Vagina (tissue), 2 donors: ENCODE measurements at places on chromosomes 11 and 22. TPM values are rescaled to one million over a fixed set of nuclear protein-coding genes. Genes with fewer than 3 reads are reported as not detected.

TANGO2 gene
- 21.4 TPM for total RNA-seq

GRCh38 chr11:9071692-9072091, 19.7 kb downstream of the SCUBE2 start:
- H3K27me3 ChIP-seq: no peaks in the 10 kb centered on the region
- H3K4me1 ChIP-seq: peaks cover 9% of the 10 kb centered on the region
- no peak for DNase-seq
- H3K27ac ChIP-seq: no peak overlapping the region
- no peak overlapping the region for H3K4me3 ChIP-seq

DNA sequence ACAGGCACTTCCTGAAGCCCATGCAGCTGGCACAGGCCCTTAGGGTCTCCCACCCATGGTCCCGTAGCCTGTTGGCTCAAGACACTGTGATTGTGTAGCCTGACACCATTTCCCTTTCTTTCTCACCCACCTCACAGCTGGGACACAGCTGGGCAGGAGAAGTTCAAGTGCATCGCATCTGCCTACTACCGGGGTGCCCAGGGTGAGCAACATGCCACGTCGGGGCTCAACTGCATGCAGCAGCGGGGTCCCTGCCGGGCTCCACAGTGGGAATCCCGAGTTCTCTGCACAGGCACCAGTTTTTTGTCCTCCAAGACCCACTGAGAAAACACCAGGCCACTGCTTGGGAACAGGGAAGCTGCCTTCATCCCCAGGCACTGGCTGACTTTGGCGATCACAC, 10.6 kb downstream of the RAB36 start:
- H3K36me3 ChIP-seq: no peaks in the 10 kb centered on the region
- no peak overlapping the region for H3K27ac ChIP-seq
- no peaks in the 10 kb centered on the region for H3K4me1 ChIP-seq
- no peak overlapping the region for H3K4me3 ChIP-seq

NLRP14 gene
- not detected for total RNA-seq

DNA sequence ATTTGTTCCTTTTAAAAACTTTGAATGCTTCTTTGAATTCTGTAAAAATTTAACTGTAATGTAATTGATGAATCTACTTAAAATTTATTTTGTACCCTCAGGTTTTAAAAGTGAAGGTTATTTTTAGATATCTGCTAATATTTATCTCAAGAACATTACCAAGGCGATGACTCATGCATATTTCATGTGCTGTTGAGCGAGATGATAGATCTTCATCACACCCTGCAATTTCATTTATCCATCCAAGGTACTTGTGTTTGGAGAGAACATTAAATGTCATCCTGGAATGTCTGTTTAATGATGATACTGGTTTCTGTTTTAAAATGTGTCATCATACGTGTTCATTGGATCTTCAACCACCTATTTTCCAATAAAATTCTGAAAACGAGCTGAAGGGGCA, 6.7 kb upstream of the OOSP4A start:
- H3K4me1 ChIP-seq: no peaks in the 10 kb centered on the region
- H3K36me3 ChIP-seq: no peaks in the 10 kb centered on the region
- DNase-seq: no peak
- no peak overlapping the region for H3K4me3 ChIP-seq

- H3K27ac ChIP-seq: no peak overlapping the region
- no peaks in the 10 kb centered on the region for H3K27me3 ChIP-seq
- H3K4me3 ChIP-seq: no peak overlapping the region
- no peak for DNase-seq
Measured at GRCh38 chr11:45895553-45896259, 10.3 kb downstream of the MAPK8IP1 start.

- peaks cover 37% of the 10 kb centered on the region for H3K4me1 ChIP-seq
- peak overlapping the region; percentile 88 for H3K4me3 ChIP-seq
- H3K27ac ChIP-seq: peak overlapping the region; percentile 95
- H3K36me3 ChIP-seq: no peaks in the 10 kb centered on the region
Measured at GRCh38 chr22:36027935-36028645, 534 bp downstream of the RBFOX2 start.

GRCh38 chr11:29530961-29531360, 485.9 kb downstream of the KCNA4 start:
- DNase-seq: no peak
- H3K4me3 ChIP-seq: no peak overlapping the region
- H3K4me1 ChIP-seq: no peaks in the 10 kb centered on the region
- H3K36me3 ChIP-seq: no peaks in the 10 kb centered on the region
- H3K27me3 ChIP-seq: no peaks in the 10 kb centered on the region
- H3K27ac ChIP-seq: no peak overlapping the region

GRCh38 chr11:77409046-77409445, 64.8 kb downstream of the PAK1 start:
- no peak overlapping the region for H3K4me3 ChIP-seq
- H3K27me3 ChIP-seq: no peaks in the 10 kb centered on the region
- H3K36me3 ChIP-seq: no peaks in the 10 kb centered on the region
- H3K4me1 ChIP-seq: peaks cover 38% of the 10 kb centered on the region

DNA sequence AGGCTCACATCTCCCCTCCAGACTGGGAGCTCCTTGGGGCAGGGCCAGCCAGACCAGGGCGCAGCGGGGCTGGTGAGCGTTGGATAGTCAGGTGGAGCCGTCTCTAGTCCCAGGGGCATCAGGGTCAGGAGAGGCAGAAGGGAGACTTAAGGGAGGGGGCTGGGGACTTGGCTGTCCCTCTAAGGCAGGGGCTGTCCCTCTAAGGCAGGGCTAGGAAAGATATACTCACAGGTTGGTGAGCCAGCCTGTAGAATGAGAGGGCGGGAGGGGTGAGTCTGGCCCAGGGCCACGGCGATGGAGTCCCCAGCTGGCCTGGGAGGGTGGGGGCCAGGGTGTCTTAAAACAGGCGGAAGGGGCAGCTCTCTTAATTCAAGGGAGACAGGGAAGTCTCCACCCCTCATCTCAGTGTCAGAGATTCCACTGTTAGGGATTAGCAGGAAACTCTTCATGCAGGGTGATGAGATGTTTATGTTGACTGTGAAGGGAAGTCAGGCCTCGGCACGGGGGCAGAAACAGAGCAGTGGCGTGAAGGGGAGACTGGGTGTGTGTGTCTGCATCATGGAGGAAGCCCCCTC, 11.3 kb downstream of the P2RY2 start:
- no peak overlapping the region for H3K4me3 ChIP-seq
- no peak for DNase-seq
- no peaks in the 10 kb centered on the region for H3K27me3 ChIP-seq

B4GALNT4 gene
- total RNA-seq: 15.5 TPM
